ENCODE measurements at places on chromosomes 13 and 19.

DNA sequence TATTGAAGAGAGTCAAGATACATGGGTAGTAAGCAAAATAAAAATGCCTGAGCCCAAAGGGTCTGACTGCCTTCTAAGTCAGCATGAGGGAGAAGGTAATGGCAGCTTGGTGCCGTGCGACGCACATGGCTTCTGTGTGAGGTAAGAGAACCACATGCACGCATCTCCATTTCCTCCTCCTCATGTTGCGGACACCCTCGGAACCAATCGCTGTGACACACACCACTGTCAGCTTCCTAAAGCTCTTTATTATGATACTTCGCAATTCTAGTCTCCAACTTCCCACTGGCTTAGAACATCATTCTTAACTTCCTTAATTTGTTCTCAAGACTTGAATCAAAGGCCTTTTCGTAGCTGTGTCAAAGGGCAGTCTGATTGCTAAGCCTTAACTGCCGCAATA is 170.1 kb downstream of the OXGR1 start:
- DNase-seq = no peak

- peak; percentile 3 for DNase-seq
Observed at GRCh38 chr19:52670046-52670445, 31.9 kb upstream of the ZNF83 start.

DNA sequence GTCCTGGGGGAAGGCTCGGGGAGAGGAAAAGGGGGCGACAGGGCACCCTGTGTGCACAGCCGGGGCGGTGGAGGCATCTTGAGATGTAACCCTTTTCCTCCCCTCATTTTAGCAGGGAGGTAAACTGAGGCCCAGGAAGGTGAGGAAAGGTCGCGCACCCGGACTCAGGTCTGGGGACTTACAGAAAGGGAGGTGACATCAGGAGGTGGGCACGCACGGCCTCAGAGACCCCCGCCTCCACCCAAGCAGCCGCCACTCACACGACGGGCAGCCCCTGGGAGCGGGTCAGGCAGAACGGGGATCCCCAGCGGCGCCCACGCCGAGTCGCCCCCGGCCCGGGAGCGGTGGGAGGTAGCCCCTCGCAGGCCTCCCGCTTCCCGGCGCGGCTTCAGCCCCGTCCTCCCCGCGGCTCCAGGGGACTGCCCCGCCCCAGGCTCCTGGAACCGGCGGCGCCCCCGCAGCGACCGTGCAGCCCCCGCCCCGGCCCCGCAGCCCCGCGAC is 477 bp downstream of the PIP5K1C start:
- no peak for DNase-seq

GRCh38 chr19:48842789-48843162 is 6.5 kb upstream of the HSD17B14 start:
- peak; percentile 93 for DNase-seq

DNA sequence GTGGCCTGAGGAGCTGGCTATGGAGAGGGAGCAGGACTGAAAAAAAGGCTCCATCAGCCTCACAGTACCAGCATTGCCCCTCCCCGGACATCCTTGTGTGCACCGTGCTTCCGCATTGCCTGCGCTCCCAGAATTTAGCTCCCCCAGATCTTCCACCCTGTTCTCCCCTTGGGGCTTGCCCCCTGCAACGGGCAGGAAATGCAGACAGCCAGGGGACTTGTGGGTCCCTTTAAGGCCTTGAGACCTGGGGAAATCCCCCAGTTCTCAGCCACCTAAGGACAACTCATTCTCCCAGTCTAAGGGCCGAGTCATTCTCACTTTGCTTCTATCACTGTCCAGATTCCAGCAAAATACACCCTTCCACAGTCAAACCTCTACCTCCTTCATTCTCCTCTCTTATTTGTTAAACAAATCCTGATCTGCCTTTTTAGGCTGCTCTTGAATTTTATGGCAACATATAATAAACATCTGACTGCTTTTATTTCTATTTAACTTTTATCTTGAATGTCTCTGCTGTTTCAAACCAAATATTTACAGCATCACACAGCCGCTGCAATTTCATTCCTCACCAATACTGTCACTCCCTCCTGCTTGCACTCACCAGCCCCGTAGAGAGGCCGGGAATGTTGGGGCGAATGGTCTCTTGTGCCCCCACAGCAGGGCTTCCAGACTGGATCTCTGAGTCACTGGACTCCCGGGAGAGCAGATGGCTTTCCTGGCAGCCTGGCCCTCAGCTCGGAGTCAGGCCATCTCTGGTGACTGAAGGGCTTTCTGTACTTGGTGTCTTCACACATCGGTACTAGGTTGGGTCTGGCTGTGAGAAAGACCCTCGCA is 221.9 kb downstream of the TSHZ3 start:
- no peak for DNase-seq

DNA sequence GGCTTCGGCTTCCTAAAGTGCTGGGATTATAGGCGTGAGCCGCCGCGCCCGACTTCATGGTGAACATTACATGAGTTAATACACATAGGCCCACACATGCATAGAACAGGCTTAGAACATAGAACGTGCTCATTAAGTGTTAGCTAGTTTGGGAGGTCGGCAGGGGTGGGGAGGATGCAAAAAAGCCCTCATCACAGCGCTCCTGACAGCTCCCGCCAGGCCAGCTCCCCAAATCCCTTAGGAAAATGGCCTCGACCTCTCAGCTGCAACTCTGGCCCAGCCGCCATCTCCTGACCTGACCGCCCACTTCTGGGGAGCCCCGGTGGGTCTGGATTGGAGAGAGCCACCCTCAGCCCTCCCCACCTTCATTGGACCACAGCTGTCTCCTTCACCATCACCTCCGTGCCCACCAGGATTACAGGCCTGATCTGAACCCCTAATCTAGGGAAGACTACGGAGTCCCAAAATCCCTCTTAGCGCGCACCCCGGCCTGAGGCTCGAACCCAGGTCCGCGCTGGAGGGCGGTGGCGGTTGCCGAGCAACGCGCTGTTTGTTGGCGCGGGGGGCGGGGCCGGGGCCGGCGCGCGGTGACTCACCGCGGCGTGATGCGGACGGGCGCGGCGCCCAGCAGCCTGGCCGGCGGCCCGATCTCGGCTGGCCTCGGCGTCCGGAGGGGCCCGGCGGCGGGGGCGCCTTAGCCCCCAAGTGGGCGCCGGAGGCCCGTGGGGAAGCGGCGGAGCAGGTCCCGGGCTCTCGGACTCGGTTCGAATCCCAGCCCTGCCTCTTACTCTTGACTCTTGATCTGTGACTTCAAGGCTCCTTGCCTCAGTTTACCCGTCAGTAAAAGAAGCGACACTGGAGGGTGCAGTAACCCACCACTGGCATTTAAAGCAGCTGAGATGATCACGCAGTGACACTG is 26.7 kb upstream of the NANOS3 start:
- DNase-seq = peak; percentile 88

- no peak for DNase-seq
Observed at GRCh38 chr13:96218475-96218874, 128.6 kb downstream of the HS6ST3 start.

- DNase-seq = no peak
Observed at GRCh38 chr13:86591862-86592261, 792.6 kb upstream of the SLITRK6 start.

- DNase-seq = peak; percentile 94
Observed at GRCh38 chr19:3984908-3985642, at the start of gene EEF2. Gene EEF2, minus strand, starts transcription at chr19:3985463. Its CDS starts 83 bp downstream, at chr19:3985380.

GRCh38 chr13:97339019-97339987 is 94.7 kb upstream of the RAP2A start:
- DNase-seq = no peak

DNA sequence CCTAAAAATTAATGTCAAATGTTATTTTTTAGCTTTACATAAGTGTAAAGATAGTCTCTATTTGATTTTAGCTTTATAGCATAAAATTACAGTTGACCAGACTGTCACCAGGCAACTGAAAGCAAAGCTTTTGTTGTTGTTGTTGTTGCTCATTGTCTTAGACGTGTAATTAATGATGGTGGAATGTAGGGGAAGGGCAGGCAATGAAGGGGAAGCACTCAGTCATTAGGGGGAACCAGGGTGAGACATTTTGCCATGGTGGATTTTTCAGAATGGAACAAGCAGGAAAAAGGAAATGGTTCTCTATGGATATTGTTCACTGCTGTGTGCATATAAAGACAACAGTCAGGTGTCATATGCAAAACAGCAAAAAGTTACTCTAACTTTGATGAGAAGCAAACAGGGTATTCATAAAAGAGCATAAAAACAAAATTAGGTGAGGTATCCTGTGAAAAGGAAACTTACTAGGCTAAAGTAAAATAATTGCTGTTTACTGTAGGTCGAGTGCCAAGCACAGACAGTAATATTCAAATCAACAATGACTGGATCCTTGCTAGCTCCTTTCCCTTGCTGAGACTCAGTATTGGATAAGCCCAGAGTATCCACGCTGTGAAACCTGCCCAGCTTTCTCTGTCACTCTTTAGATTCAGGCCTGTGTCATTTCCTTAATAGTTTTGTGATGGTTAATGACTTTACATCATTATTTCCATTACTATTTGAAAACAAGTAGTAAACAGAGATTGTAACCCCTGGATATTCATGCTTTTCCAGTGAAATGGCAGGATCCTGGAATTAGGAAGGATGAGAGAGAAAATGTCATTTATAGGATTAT is 110.5 kb downstream of the LRCH1 start:
- peak; percentile 53 for DNase-seq

DNA sequence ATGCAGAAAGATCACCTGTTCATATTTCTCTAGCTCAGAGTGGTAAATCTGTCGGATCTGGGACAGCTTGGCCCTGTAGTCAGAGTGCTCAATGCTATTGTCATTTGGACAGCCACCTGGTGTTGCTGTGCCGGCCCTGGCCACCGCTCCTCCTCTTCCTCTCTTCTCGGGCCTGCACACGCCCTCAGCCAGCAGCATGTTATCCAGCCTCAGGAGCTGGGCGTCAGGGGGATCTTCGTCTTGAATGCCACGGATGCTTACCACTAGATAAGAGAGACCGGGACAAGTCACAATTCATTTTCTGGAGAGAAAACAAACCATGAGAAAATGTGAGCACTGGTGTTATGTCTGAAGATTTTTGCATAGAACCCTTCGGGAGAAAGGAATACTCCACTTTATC is 32.5 kb downstream of the CILP2 start:
- no peak for DNase-seq

DNA sequence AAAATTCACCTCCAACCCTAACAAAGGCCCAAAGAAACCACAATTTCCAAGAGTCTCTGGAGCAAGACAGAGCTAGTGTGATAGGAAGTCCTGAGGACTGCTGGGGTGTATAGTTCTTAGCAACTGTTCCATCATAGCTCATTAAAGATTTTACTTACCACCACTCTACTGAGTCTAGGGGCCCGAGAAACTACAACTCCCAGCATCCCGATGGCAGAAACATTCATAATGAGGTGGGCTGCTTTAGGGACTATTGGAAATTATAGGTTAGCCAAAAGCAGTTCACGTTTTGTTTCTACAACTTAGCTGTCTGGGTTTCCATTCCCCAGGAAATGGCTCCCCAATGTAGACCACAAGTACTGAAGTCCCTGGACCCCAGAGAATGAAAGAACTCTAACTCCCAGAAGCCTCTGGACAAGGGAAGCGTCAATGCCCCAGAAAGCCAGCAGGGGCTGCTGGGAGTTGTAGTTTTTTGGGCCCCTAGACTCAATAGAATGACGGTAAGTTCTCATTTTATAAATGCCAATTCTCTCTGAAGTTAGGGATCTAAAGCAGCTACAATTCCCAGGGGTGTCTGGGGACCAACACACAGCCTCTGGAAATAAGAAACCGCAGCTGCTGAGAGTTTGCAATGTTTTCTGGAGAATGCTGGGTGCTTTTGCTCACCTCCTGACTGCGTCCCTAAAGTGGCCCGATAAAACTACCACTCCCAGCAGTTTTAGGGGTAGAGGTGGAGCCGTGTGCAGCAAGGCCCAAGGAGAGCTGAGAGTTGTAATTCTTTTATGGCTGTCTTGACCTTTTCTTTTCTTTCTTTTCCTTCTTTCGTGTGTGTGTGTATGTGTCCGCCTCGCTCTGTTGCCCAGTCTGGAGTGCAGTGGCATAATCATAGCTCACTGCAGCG is 11.1 kb downstream of the FTL start:
- DNase-seq = peak; percentile 93

GRCh38 chr13:40433577-40433976 is 232.9 kb downstream of the FOXO1 start:
- no peak for DNase-seq

DNA sequence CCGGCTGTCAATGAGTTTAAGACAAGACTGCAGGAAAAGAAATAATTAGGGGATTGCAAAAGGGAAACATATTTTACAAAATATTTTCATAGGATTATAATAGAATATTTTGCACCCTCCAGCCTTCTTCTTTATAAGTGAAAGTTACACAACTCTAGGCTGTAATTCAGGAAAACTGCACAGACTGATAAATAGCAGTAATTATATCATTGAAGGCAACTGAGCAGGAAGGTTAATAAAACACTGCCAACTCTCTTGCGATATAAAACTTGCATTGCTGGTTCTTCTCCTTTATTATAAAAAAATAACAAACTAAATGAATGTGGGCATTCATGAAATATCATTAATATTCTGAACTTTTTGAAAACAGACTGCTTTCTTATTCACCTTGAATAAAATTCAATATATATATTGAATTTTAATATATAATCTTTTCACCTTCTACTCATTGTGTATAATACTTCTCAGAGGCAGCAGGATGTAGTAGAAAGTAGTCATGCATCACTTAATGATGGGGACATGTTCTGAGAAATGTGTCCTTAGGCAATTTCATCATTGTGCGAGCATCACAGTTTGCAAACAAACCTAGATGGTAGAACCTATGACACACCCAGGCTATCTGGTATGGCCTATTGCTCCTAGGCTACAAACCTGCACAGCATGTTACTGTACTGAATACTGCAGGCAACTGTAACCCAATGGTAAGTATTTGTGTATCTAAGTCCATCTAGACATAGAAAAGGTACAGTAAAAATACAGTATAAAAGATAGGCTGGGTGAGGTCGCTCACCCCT is 24.9 kb upstream of the STARD13 start:
- DNase-seq = no peak

GRCh38 chr13:45238945-45239795 is 38.3 kb upstream of the KCTD4 start:
- no peak for DNase-seq

DNA sequence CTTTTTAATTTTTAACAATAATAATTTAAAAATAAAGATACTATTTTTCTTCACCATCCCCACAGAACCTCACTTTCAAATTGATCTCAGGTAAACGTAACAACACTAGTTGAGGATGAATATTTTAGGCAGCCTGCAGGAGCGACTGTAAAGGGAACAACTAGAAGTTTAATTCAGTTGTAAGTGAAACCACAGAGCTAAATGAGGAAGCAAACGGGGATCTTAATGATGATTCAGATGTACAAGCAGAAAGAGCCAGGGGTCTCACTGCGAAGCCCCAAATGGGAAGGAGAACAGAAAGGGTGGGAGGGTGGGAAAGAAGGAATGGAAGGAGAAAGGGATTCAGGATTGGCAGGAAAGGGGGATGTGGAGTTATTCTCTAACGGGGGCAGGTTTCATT is 54.6 kb upstream of the RAP2A start:
- no peak for DNase-seq

GRCh38 chr13:84417416-84417815 is 535.1 kb upstream of the SLITRK1 start:
- no peak for DNase-seq

DNA sequence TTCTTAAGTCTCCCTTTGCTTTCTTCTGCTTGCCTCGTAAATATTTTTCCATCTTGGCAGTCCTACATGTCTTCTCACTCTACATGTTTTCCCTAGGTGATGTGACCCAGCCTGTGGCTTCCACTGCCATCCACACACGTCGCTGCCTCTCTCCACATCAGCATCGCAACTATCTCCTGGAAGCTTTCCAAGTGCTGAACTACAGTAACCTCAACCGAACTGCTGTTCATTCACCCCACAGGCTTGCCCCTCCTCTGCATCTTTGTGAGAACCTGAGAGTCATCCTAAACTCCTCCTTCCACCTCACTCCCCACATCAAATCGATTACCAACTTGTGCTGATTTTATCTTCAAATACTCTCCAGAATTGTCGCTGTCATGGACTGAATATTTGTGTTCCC is 41.2 kb upstream of the USPL1 start:
- no peak for DNase-seq

Data from GM23338 (cell line).